ENCODE measurements at places on chromosomes 6 and 20.

- no peak for DNase-seq
These were observed 1195.1 kb upstream of the MAP3K7 start for GRCh38 chr6:91781946-91782345.

DNA sequence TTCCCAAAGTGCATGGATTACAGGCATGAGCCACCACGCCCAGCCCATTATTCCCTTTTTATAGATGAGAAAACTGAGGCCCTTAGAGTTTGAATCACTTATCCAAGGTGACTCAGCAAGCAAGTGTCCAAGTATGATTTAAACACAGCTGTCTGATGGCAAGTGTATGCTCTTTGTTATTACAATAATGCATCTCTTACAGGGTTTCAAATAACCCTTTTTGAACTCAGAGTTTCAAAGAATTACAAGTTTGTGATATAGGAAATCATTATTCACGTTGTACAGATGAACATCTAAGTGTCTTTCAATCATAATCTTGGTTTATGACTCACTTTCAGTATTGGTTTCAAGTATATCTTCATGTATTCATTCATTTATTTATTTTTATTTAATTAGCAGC, 63.0 kb downstream of the CD83 start:
- no peak for DNase-seq

DNA sequence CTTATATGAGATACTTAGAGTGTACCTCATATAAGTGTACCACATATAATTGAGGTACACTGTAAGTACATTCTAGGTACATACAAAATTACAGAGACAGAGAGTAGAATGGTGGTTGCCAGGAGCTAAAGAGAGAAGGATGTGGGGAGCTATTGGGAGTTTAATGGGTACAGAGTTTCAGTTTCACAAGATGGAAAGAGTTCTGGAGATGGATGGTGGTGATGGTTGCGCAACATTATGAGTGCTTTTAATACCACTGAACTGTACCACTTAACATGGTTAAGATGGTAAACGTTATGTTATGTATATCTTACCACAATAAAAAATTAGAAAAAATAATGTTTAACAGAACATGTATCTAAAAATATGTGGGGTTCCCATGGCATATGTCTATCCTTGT, 69.4 kb downstream of the PRND start:
- no peak for DNase-seq

- DNase-seq = no peak
These were observed at the start of gene ULBP1 for GRCh38 chr6:149963462-149964307. Gene ULBP1 (plus strand): TSS chr6:149963943. CDS start chr6:149964050, 107 bp downstream.

DNA sequence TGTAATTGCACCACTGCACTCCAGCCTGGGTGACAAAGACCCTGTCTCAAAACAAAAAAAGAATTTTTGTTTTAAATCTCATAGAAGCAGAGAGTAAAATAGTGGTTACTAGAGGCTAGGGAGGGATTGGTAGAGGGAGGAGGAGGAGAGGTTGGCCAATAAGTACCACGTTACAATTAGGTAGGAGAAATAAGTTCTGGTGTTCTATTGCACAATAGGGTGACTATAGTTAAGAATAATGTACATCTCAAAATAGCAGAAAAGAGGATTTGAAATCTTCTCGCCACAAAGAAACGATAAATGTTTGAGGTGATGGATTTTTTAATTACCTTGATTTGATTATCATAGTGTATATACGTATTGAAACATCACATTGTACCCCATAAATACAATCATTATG, 27.1 kb upstream of the TOP1 start:
- DNase-seq = no peak

GRCh38 chr6:90126181-90126580, 170.5 kb downstream of the BACH2 start:
- no peak for DNase-seq

DNA sequence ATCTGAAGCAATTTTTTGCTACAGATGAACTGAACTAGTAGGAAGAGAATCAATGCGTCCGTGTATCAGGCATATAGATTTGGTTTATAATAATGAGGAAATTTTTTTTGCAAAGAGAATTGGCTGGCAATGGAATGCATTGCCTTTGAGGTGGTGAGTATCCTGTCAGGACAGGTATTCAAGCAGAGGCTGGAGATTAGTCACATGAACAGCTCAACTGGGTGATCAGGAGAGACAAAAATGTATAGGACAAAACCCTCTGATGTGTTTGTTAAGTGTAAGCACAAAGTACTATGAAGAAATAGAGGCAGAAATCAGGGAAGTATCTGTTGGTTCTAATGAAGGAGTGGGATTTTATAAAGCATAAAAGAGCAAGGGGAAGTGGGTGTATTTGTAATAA, 80.5 kb downstream of the ISM1 start:
- no peak for DNase-seq

DNA sequence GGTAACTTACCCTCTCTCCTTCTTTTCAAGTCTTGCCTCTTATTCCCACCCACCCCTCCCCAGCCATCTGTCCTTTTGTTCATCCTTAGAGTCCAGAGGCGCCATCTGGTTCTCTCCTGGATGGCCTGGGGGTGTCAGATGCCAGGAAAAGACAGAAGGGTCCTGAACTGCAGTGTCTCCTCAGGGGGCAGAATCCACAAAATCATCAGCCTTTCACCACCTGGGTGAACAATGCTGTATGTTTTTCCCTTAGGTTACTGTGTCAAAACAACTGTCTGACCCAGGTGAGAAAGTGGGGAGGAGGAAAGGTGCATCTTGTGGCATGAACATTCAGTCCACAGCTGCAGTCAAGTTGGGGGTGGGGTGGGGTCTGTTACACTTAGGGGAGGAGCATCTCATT, 47.9 kb upstream of the FYN start:
- DNase-seq = no peak

- DNase-seq = no peak
These were observed 6.1 kb upstream of the ARID1B start for GRCh38 chr6:156771047-156771446.

Measured in GOT3 (cell line).